ENCODE measurements at places on chromosomes 2 and 18. TPM values are rescaled to one million over a fixed set of nuclear protein-coding genes. Genes with fewer than 3 reads are reported as not detected.

Gene RAD51AP2
- total RNA-seq, result not detected

Gene SLC9A4
- 114 TPM for total RNA-seq

DNA sequence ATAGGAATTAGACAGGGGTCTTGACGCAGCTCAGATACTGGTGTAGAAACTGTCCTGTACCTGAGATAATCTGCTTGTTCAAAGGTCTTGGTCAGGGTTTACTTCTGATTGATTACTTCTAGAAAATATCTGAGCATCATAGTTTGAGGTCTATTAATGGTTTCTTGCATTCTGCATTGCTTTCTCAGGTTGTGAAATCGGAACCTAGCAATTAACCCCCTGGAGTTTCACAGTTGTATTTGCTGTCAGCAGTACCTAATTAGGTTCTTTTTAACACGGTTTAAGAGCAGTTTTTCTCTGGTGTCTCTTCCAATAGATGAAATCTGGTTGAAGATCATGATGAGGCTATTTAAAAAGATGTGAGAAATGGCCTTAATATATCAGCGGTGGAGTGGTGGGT is 428.6 kb upstream of the SYT4 start:
- no peak for DNase-seq
- H3K27ac ChIP-seq, result no peak overlapping the region
- H3K4me1 ChIP-seq, result no peaks in the 10 kb centered on the region

DNA sequence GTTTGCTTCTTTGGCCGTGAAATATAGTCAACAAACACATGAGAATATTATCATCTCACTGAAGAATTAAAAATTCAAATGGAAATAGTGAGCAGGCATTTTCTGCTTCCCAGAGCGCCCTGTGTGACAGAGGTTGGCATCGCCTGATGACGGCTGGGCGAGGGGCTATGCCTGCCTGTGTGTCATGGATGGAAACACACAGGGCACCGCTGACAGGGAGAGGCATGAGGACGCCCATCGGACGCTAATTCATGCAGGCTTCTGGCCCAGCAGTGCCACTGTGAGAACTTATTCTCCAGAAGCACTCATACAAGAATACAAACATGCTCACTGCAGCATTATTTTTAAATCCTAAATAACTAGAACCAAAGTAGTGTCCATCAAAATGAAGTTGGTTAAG is 61.4 kb upstream of the OTOS start:
- no peak overlapping the region for H3K4me3 ChIP-seq
- no peak for DNase-seq
- H3K27ac ChIP-seq, result no peak overlapping the region
- H3K36me3 ChIP-seq, result no peaks in the 10 kb centered on the region

GRCh38 chr2:219775506-219775905 is 148.1 kb downstream of the SLC4A3 start:
- H3K4me3 ChIP-seq, result no peak overlapping the region
- H3K27me3 ChIP-seq, result peaks cover 27% of the 10 kb centered on the region
- H3K4me1 ChIP-seq, result peaks cover 7% of the 10 kb centered on the region
- no peaks in the 10 kb centered on the region for H3K36me3 ChIP-seq
- no peak overlapping the region for H3K27ac ChIP-seq

- H3K36me3 ChIP-seq, result no peaks in the 10 kb centered on the region
- H3K27ac ChIP-seq, result no peak overlapping the region
- no peak overlapping the region for H3K4me3 ChIP-seq
- H3K4me1 ChIP-seq, result no peaks in the 10 kb centered on the region
- DNase-seq, result no peak
Measured at GRCh38 chr2:18940184-18940583, 350.8 kb upstream of the NT5C1B start.

DNA sequence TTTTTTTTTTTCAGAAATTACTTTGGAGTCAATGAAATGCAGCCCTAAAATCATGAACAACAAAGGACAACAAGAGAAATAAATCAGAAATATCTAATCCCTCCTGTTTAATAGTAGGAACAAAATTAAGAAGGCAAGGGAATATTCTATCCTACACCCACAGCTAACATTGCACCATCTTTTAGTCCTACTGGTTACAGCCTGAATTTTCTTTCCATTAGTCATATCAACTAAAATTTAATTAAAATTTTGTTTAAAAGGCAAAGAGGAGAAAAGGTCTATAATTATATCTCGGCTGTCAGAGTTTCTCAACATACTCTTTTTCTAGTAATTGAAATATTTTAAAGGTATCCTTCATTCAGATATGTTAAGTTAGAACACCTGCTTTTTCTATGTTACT is 61.9 kb downstream of the DTNA start:
- no peaks in the 10 kb centered on the region for H3K36me3 ChIP-seq
- H3K27me3 ChIP-seq, result no peaks in the 10 kb centered on the region
- no peak overlapping the region for H3K4me3 ChIP-seq
- DNase-seq, result no peak
- no peak overlapping the region for H3K27ac ChIP-seq

- H3K36me3 ChIP-seq, result no peaks in the 10 kb centered on the region
- no peaks in the 10 kb centered on the region for H3K4me1 ChIP-seq
- no peak for DNase-seq
- no peaks in the 10 kb centered on the region for H3K27me3 ChIP-seq
- no peak overlapping the region for H3K27ac ChIP-seq
- H3K4me3 ChIP-seq, result no peak overlapping the region
Measured at GRCh38 chr18:42157420-42157819, 202.4 kb downstream of the PIK3C3 start.

Gene HOXD12
- not detected for total RNA-seq

GRCh38 chr18:69785466-69785865 is 162.2 kb downstream of the CD226 start:
- no peak overlapping the region for H3K4me3 ChIP-seq
- H3K36me3 ChIP-seq, result no peaks in the 10 kb centered on the region
- no peaks in the 10 kb centered on the region for H3K4me1 ChIP-seq
- no peaks in the 10 kb centered on the region for H3K27me3 ChIP-seq

DNA sequence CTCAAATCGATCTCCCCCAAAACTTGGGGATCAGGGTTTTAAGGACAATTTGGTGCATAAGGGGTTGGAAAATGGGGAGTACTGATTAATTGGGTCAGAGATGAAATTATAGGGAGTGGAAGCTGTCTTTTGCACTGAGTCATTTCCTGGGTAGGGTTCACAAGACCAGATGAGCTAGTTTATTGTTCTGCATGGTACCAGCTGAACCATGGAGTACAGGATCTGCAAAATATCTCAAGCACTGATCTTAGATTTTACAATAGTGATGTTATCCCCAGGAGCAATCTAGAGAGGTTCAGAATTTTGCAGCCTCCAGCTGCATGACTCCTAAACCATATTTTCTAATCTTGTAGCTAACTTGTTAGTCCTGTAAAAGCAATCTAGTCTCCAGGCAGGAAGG is 73.1 kb downstream of the CPO start:
- H3K27ac ChIP-seq, result no peak overlapping the region
- no peaks in the 10 kb centered on the region for H3K4me1 ChIP-seq
- no peak overlapping the region for H3K4me3 ChIP-seq
- DNase-seq, result no peak
- no peaks in the 10 kb centered on the region for H3K27me3 ChIP-seq

GRCh38 chr2:61924895-61925663 is 19.6 kb downstream of the COMMD1 start:
- DNase-seq, result no peak
- H3K4me1 ChIP-seq, result peaks cover 11% of the 10 kb centered on the region
- no peaks in the 10 kb centered on the region for H3K27me3 ChIP-seq
- H3K36me3 ChIP-seq, result no peaks in the 10 kb centered on the region

Gene ANKRD44
- total RNA-seq, result 58.4 TPM

GRCh38 chr2:73068147-73068546 is 3.4 kb downstream of the SFXN5 start:
- H3K27me3 ChIP-seq, result no peaks in the 10 kb centered on the region
- H3K27ac ChIP-seq, result no peak overlapping the region
- no peak overlapping the region for H3K4me3 ChIP-seq
- no peak for DNase-seq
- H3K4me1 ChIP-seq, result peaks cover 43% of the 10 kb centered on the region
- H3K36me3 ChIP-seq, result no peaks in the 10 kb centered on the region

DNA sequence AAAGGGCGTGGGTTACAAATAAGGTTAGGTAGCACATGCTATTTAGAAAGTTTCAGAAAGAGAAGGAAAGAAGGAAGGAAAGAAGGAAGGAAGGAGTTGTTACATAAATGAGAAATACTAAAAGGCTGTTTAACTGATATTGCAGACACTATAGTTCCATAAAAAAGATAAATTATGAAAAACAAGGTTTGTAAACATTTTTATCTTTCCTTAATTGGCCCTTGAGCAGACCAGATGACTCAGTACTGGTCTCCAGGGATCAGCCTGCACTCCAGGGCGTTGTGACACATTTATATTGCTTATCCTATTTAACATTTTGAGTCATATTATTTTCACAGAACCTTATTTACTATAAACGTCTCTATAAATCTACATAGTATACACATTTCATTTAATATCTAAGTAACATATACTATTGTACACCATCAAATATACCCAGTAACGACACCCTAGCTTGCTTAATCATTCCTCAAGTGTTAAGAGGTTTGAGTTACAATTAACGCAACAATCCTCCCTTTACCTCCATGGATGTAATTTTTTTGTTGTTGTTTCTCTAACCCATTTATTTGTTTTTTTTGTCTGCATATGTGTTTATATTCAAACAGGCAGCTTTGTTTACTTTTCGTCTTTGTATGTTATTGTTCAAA is 2.8 kb upstream of the RAB31 start:
- no peak for DNase-seq
- peaks cover 7% of the 10 kb centered on the region for H3K4me1 ChIP-seq
- H3K27ac ChIP-seq, result no peak overlapping the region
- H3K4me3 ChIP-seq, result no peak overlapping the region

DNA sequence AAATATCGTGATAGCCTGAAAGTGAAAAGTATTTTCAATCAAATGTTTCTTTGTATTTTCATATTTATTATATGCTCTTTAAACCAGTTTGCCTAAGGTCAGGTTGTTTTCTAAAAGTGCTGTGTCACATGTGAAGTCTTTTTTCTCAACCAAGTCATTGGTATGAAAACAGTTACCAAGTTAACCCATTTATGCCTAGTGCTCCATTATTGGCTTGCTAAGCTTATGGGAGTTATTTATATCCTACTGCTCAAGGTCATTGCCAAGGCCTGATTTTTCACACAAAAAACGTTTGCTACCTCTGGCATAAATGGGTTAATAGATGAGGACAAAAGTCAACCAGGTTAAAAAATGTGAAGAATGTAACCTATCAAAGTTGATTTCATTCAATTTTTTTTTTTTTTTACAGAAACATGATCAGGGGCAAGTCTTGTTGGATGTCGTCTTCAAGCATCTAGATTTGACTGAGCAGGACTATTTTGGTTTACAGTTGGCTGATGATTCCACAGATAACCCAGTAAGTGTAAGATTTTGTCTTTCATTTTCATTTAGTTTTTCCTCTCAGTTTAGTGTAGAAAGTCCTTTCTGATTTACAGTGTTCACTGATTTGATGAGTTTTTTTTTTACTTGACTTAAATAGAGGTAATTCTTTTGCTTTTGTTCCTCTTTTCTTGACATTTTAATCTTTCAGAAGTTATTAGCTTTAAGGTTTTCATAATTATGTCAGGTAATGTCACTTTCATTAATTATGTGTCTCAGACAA is 102.6 kb downstream of the PTPN4 start:
- no peak overlapping the region for H3K27ac ChIP-seq
- H3K36me3 ChIP-seq, result no peaks in the 10 kb centered on the region
- no peak for DNase-seq

Gene ADAM23
- 3.9 TPM for total RNA-seq

DNA sequence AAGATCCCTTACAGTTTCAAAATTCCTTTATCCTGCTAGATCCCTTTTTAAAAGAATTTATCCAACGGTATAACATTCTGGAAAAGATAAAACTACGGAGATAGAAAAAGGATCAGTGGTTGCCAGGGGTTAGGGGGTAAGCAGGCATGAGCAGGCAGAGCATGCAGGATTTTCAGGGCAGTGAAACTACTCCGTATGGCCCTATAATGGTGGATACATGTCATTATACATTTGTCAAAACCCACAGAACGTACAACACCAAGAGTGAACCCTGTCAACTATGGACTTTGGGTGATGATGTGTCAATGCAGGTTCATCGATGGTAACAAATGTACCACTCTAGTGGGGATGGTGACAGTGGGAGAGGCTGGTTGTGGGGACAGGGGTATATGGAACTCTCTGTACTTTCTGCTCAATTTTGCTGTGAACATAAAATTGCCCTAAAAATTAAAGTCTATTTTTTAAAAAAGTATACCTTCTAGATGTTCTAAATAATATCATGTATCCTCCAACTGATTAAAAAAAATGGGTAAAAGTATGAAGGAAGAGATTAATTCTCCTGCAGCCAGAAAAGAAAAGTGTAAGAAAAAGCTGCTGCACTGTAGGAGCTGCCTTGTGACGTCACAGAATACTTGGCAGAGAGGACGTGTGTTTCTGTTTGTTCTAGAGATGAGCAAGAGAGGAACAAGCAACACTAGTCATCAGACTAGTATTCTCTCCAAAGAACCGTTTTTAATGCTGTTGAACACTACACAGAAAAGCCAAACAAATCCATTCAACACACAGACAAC is 23.6 kb downstream of the ANKRD44 start:
- no peaks in the 10 kb centered on the region for H3K36me3 ChIP-seq
- no peaks in the 10 kb centered on the region for H3K4me1 ChIP-seq
- H3K27ac ChIP-seq, result peak overlapping the region; percentile 34
- no peaks in the 10 kb centered on the region for H3K27me3 ChIP-seq
